Spleen (tissue), 13 donors: ENCODE measurements at places on chromosomes 11 and 22. TPM values are rescaled to one million over a fixed set of nuclear protein-coding genes. Genes with fewer than 3 reads are reported as not detected.
A peak's percentile ranks its signal among the peaks of the same experiment; 100 is the strongest.

GRCh38 chr22:26553056-26553752, 36.7 kb downstream of the TPST2 start:
- H3K4me3 ChIP-seq: no peak overlapping the region
- H3K27ac ChIP-seq: no peak overlapping the region
- H3K4me1 ChIP-seq: peaks cover 46% of the 10 kb centered on the region
- H3K27me3 ChIP-seq: no peaks in the 10 kb centered on the region
- peaks cover 32% of the 10 kb centered on the region for H3K36me3 ChIP-seq

- H3K27me3 ChIP-seq: no peaks in the 10 kb centered on the region
- peaks cover 18% of the 10 kb centered on the region for H3K4me1 ChIP-seq
- H3K36me3 ChIP-seq: no peaks in the 10 kb centered on the region
- H3K4me3 ChIP-seq: no peak overlapping the region
- H3K27ac ChIP-seq: no peak overlapping the region
Measured at GRCh38 chr11:125452125-125452470, 44.0 kb downstream of the FEZ1 start.

- no peak overlapping the region for H3K4me3 ChIP-seq
- no peak overlapping the region for H3K27ac ChIP-seq
- no peaks in the 10 kb centered on the region for H3K27me3 ChIP-seq
- no peak for DNase-seq
- no peaks in the 10 kb centered on the region for H3K4me1 ChIP-seq
- H3K36me3 ChIP-seq: no peaks in the 10 kb centered on the region
Measured at GRCh38 chr11:5719703-5720495, 16.3 kb upstream of the OR56B1 start.

The BARX2 gene
- not detected for total RNA-seq

DNA sequence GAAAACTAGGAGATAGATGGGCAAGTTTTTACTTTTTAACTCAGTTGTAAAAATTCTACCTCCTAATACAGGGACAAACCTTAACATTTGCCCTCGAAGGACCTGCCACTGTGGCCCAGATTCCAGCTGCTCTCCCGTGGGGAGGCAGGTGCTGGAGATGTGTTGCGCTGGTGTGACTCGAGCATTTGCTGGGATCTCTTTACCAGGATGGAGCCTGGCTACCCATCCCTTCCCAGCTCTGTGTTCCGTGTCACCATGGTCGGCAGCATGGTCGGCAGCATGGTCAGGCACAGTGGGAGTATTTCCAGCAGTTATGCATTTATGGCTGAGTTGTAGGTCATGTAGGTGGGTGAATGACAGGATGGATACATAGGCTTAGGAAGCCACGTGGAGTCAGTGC, 41.1 kb downstream of the OTOG start:
- H3K4me1 ChIP-seq: no peaks in the 10 kb centered on the region
- DNase-seq: peak; percentile 36
- no peaks in the 10 kb centered on the region for H3K27me3 ChIP-seq
- H3K36me3 ChIP-seq: no peaks in the 10 kb centered on the region
- no peak overlapping the region for H3K4me3 ChIP-seq
- H3K27ac ChIP-seq: no peak overlapping the region

DNA sequence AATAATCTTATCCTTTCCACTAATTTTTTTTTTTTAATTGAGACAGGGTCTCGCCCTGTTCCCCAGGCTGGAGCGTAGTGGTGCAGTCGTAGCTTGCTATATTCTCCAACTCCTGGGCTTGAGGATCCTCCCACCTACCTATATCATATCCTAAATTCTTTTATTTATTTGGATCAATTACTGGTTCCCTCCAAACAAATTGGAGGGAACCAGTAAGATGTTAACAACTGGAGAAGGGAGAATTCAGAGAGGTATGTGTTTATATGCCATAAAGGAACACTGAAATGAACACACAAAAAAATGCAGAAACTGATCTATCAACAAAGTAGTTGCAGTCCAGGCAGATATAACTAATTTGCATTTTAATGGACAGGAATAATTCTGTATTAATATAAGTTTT, 63.6 kb downstream of the ATXN10 start:
- no peaks in the 10 kb centered on the region for H3K27me3 ChIP-seq
- no peaks in the 10 kb centered on the region for H3K4me1 ChIP-seq
- H3K4me3 ChIP-seq: no peak overlapping the region
- DNase-seq: no peak
- no peak overlapping the region for H3K27ac ChIP-seq

DNA sequence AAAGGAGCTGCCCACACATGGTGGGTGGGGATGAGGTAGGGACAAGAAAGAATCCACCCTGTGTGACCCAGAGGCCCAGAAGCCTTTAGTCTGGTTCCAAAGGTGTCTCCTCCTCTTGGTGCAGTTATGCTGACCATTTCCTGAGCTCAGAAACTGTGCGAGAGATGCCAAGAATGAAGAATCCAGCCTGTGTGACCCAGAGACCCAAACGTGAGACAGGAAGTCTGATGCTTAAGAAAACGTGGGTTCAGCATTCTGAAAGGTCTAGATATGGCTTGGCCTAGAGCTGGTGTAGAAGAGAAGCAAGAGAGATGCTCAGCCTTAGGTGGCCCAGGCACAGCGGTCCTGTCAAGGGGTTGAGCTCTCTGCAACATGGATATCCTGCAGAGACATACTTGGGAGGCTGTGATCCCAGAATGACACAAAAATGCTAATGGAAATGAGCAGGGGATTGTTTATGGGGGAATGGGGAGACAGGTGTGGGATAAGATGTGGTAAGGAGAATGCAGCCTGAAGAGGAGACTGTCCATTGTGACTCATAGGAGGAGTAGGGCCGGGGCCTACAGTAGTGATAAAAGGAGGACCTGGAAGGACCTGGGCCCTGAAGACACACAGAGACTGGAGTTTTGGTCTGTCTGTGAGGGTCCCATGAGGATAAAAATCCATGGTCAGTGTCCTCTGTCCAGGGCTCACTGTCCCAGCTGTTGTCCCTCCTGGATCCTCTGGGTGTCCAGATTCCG, 79.0 kb downstream of the ZNF280B start:
- H3K27me3 ChIP-seq: no peaks in the 10 kb centered on the region
- no peaks in the 10 kb centered on the region for H3K36me3 ChIP-seq
- peaks cover 13% of the 10 kb centered on the region for H3K4me1 ChIP-seq
- DNase-seq: no peak
